Left ventricle myocardium inferior (tissue), 1 donor: ENCODE measurements at places on chromosomes 13 and 19.
A peak's percentile ranks its signal among the peaks of the same experiment; 100 is the strongest.

- no peak for DNase-seq
Measured at GRCh38 chr19:55289117-55289796, 5.5 kb downstream of the BRSK1 start.

DNA sequence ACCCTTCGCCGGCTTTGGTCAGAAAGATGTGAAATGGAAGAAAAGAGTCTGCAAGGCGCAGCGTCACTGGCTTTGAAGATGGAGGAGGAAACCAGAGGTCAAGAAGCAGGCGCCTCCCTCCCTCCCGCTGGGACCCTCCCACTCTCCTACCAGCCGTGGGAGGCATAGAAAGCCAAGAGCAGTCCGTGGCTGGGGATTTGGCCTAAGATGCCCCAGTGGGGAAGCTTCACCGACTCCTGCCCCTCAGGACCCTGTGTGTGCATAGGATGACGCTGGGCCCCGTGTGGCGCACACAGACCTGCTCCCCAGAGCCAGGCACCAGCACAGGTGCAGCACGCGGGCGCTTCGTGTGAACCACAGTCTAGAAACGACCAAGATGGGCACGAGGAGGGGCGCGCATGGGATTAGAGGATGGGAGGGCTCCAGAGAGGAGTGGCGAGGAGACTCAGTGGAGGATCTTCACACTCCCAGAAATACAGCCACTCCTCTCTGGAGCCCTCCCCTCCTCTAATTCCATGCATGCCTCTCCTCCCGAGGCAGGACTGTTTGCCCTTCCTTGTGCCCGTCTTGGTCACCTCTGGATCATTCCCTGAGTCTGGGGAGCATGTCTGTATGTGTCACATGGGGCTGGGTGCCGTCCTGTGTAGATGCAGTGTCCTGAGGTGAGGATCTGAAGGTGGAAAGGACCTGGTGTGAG is 194.3 kb downstream of the TEX29 start:
- DNase-seq = no peak

- no peak for DNase-seq
Measured at GRCh38 chr19:53782698-53783097, 41.4 kb downstream of the NLRP12 start.

GRCh38 chr19:11053817-11054195 is 35.5 kb upstream of the LDLR start:
- DNase-seq = no peak

GRCh38 chr13:27535546-27535945 is 84.8 kb downstream of the LNX2 start:
- no peak for DNase-seq

- DNase-seq = no peak
Measured at GRCh38 chr13:92575777-92576176, 650.8 kb upstream of the GPC6 start.

- DNase-seq = no peak
Measured at GRCh38 chr13:30033681-30034457, 183.5 kb upstream of the UBL3 start.

- no peak for DNase-seq
Measured at GRCh38 chr13:78187781-78188180, 269.1 kb upstream of the EDNRB start.

GRCh38 chr13:80374901-80375300 is 34.0 kb upstream of the SPRY2 start:
- DNase-seq = no peak

DNA sequence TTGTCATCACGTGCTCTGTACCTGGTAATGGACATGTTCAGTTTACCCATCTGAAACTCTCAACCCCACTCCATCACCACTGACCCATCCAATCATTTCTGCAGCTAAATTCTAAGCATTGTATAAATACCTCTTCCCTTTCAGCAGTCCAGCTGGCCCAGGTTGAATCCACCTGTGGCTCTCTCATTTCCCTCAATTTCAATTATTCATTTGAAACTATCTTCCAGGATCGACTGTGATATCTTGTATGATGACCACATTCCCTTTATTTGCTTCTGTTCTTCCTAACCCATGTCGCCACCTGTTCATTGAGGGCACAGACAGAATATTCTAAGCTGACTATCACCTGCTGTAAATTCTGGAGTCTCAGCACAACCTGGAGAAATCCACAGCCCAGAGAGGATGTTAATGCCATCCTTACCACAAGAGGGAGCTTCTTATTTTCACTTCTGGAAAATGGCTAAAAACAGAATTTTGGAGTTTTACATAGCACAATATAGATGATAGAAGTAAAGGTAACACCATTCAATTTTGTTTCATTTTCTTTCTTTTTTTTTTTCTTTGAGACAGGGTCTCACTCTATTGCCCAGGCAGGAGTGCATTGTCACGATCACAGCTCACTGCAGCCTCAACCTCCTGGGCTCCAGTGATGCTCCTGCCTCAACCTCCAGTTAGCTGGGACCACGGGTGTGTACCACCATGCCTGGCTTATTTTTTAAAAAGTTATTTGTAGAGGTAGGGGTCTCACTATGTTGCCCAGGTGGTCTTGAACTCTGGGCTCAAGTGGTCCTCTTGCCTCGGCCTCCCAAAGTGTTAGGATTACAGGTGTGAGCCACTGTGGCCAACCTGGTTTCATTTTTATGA is 38.6 kb downstream of the ZNF823 start:
- no peak for DNase-seq

- no peak for DNase-seq
Measured at GRCh38 chr13:99962242-99962641, 9.3 kb downstream of the ZIC5 start.

GRCh38 chr13:96426167-96426566 is 336.3 kb downstream of the HS6ST3 start:
- DNase-seq = no peak

DNA sequence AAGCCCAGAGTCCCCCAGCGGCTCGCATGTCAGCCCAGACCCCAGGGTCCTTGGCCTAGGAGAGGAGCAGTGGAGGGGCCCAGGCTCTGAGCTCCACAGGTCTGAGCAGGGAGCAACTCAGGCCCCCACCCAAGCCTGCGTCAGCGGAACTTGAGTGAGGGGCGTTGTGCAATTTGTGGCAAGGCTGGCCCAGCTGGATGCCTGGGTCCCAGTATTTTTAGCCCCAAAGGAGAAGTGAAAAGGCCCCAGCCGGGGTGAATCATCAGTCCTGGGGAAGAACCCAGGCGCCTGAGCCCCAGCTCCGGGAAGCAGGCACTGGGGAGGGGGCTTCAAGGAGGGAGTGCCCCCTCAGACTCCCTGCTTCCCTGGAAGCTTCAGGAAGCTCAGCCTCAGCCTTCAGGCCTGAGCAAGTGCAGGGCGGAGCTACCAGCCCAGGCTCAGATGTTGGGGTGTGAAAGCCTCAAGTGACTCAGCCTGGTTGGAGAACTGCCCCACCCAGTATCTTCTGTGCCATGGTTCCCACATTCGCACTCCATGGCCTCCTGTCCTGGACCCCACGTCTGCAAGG is 7.2 kb downstream of the MED29 start:
- peak; percentile 77 for DNase-seq

- DNase-seq = no peak
Measured at GRCh38 chr13:60620611-60621395, 223.8 kb downstream of the TDRD3 start.

DNA sequence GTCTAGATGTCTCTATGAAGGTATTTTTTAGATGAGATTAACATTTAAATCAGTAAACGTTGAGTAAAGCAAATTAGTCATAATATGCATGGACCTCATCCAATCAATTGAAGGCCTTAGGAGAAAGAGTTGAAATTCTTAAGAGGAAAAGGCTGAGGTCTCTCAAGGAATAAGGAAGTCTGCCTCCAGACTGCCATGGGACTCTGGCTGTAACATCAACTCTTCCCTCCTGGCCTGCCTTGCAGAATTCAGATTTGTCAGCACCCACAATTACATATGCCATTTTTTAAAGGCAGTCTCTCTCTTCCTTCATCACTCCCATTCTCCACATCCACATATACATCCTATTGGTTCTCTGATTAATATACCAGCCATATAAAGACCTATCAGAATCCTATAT is 28.8 kb upstream of the INTS6 start:
- DNase-seq = no peak

GRCh38 chr13:67841071-67841470 is 610.9 kb upstream of the PCDH9 start:
- no peak for DNase-seq

DNA sequence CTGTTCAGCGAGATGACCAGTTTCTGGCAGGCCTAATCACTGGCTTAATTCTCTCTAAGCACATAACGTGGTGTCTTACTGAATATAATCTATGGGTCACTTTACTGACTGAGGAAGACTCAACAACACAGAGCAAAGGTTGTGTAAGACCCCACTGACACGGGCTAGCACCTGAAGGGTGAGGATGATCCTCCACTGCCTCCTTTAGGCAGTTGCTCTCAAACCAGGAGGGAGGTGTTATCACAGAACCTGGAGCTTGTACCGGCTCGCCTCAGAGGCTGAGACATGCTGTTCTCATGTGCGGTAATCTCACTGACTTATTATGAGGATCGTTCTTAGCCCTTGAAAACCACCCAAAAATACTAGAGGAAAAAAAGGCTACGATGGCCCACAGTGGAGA is 28.3 kb downstream of the RCBTB2 start:
- DNase-seq = no peak

- no peak for DNase-seq
Measured at GRCh38 chr13:105016266-105016665, 1519.2 kb downstream of the EFNB2 start.

DNA sequence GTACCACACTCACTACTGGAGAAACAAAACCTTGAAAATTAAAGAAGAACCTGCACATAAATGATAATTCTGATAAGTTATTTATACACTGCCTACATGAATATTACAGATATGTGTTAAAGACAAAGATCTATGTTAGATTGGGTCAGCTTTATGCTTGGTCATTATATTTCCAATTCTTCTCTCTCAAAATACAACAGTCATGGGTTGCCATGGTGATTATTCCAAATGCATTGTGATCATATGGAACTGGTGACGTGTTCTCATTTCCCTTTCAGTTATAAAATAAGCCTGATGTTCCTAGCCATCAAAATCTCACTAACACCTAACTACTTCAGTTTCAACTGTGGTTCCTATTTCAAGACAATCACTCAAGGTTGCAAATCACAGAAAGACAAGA is 1416.4 kb downstream of the UQCRFS1 start:
- DNase-seq = no peak

- DNase-seq = no peak
Measured at GRCh38 chr13:44678197-44678596, 102.1 kb upstream of the TSC22D1 start.

DNA sequence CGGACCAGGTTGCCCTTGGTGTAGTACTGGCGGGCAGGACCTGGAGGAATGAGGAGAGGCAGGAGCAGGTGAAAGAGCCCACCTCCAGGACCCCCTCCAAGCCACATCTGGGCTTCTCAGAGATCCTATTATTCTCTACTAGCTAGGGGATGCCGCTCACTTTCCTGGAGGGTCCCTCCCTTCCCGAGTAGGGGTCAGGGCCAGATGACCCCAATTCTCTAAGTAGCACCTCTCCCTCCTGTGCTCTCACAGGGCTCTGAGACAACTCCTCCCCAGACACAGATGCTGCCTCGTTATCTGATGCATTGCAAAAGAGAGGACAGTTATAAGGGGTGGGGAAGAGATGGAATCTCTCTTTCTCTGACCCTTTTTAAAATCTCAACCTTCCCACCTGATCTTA is 22.9 kb downstream of the GP6 start:
- no peak for DNase-seq

DNA sequence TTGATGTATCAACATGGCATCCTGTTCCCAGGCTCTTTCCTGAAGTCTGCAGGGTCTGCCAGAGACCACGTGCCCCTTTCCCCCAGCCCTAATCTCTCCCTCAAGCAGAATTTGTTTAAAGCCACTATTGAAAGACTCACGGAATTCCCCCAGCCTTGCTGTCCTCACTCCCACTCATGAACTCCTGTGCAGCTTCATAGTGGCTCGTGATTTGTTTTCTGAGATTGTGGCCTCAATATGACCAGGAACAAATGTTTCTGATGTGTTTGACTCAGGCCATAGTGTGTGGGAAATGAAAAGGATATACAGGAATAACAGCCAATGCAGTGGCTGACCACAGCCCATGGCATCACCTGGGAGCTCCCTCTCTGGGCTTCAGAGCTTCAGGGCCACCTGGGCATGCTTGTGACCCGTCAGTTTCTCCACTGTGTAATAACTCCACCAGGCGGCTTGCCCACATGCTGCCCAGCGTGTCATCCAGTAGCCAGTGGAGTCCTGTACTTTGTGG is 8.1 kb upstream of the SERPINE3 start:
- no peak for DNase-seq

DNA sequence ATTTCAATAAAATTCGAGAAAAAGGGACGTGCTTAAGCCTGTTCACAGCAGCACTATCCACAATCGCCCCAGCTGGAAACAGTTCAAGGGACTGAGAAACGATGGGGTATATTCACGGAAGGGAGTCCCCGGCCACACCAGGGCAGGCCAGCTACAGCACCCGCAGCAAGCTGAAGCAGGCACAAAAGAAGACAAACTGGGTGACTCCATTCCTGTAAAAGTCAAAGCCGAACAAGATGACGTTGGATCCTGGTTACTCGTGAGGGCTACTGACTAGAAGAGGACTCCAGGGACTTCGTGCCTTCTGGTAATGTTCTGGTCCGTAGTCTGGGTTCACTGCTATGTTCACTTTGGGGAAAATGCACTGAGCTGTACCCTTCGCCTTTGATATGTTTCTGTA is 57.6 kb downstream of the COL4A1 start:
- DNase-seq = no peak

DNA sequence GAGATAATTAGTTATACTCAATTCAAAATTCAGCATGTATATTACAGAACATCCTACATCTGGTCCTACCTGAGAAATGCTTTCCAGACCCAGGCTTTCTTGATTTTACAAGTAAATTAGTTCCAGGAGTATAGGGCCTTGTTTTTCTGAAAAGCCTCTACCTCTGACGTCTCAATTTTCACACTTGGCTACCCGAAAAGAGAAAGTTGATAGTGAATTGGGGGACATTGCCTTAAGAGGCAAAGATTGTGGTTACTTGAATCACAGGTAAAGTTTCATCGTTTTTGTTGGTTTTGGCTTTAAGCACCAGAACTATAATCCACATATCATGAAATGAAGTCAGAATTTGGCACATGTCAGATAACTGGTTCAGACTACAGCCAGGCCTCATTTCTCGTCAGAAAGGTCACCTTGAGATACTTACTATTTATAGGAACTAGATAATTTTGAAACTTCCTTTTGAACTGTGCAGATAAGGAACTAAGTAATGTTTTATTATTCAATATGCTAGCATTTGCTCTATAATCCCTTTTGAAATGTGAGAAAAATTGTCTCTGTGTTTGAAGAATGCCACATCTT is 30.8 kb downstream of the FAM124A start:
- DNase-seq = no peak

GRCh38 chr13:98144801-98145350 is 2.0 kb downstream of the FARP1 start:
- no peak for DNase-seq
